Liver (tissue), 10 donors: ENCODE measurements at places on chromosomes 3 and 15.

- DNase-seq: no peak
Measured at GRCh38 chr3:171453180-171453886, 6.9 kb downstream of the TNIK start.

DNA sequence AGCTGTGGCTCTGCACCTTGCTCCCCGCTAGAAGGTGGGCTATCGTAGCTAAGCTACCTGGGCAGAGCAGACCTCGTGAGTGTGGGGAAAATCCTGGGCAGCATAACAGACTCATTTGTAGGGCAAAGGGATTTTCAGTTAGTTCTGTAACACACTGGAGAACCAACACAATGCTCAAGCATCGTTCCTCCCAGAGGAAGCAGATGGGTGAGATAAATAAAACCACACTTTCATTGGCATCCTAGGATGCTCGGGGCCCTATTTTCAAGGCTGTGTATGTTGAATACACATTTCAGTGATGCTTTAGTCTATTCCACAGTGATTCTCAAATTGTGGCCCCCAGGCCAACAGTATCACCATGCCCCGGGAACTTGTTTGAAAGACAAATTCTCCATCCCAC is 20.0 kb downstream of the LIPC start:
- DNase-seq: no peak

DNA sequence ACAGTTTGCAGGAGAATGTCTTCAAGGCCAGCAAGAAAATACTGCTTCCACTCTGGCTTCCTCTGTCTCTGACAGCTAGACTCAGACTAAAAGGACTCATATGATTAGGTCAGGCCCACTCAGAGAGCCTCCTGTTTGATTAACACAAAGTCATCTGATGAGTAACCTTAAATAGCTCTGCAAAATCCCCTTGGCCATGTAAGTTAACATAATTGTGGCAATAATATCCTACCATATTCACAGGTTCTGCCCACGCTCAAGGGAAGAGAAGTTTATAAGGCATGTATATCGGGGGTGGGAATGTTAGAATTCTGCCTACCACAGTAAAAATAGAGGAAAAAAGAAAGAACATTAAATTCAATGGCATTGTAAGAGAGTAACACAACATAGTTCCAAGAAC is 20.6 kb upstream of the HHATL start:
- no peak for DNase-seq

DNA sequence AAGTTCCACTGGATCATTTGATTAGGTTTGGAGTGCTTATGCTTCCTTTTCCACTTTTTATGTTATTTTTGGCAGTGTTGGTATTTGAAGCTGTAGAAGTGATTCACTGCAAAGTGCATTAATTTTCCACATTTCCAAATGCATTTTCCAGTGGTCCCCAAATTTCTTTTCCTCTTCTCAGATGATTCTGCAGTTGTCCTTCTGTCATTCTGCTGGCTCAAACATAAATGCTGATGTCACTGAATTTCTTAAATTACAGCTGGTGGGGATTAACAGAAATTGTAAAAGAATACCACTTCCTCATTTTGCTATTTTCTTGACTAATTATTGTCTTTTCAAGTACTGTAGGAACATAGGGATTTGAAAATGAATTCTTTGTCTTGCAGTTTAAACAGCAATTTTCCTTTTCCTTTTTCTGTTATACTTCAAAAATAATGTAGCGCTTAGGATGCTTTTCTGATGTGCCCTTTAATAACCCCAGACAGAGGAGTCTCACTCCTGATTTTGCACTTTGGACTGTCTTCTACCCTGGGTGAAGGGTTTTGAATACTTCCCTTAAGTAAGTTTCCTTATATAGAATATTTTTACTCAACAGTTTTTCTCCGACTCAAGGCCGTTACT is 25.0 kb downstream of the MITF start:
- DNase-seq: no peak

DNA sequence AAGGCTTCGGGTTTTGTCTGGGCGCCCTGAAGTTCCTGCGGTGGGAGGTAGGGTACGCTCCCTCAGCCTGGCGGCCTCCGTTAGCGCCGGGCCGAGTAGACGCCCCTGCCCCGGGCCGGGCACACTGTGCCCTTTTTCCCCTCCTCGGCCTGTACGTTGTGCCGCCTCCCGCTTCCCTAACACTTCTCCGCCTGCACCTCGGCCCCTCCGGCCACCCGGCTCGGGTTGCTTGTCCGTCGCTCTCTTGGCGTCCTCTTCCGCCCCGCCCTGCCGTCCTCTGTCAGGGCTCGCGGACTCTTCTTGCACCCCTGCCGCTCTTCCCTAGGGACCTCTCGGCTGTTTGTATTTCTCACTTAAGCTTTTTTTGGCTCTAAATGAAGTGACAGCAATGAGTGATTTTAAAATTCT is 384 bp downstream of the KNL1 start:
- DNase-seq: peak; percentile 74
